D341Med (cell line): ENCODE measurements at places on chromosomes 11 and 22.

GRCh38 chr11:6674219-6674597 lies 8.9 kb downstream of the MRPL17 start:
- no peak for DNase-seq

GRCh38 chr11:124075841-124076651 lies 34.9 kb upstream of the OR10G7 start:
- no peak for DNase-seq

DNA sequence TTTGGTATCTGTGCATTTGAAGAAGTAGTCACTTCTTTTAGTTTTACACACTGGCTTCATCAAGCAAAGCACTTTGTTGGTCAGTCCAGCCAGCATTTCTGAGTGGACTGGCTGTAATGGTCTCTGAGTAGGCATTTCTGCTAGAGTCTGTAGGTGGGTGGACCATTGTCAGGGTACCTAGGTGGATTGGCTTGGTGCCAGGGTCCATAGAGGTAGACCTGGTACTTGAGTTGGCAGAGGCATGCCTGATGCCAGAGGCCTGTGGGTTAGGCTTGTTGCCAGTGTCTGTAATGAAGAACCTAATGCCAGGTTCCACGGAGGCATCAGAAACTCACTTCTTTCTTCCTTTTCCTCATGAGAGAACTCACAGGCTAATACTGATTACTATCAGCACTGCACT lies 157.9 kb upstream of the C11orf87 start:
- no peak for DNase-seq

DNA sequence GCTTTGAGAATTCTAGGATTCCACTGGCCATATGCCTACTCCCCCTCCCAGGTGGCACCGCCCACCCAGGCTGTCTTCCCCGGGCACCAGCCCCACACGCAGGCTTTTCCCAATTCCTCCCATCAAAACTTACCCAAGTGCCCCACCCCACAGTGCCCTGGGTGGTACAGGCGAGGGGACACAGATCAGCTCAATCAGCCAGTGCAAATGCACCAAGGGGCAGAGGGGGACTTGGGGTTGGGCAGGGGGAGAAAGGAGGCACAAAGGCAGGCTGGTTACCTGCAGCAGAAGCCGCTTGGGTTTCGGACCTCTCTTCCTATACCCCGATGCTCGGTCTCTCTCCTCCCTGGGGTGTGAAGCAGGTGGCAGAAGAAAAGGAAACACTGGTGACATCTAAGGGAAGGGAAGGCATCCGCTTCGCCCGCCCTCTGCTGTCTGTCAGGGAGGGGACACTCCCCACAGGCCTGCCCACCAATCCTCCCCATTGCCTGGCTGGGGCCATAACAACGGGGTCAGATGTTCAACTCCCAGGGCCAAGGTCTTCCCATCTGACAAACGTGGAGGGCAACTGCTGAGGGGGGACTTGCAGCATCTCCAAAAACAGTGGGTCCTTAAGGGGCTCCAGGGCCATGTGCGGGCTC lies 14.0 kb downstream of the CBX7 start:
- peak; percentile 6 for DNase-seq

- DNase-seq = no peak
Measured at GRCh38 chr11:6646071-6646470, 9.5 kb downstream of the DCHS1 start.

- no peak for DNase-seq
Measured at GRCh38 chr11:132943357-132943705, 589.0 kb downstream of the OPCML start.

GRCh38 chr11:95068549-95068948 lies 1.8 kb downstream of the SRSF8 start:
- DNase-seq = peak; percentile 73

DNA sequence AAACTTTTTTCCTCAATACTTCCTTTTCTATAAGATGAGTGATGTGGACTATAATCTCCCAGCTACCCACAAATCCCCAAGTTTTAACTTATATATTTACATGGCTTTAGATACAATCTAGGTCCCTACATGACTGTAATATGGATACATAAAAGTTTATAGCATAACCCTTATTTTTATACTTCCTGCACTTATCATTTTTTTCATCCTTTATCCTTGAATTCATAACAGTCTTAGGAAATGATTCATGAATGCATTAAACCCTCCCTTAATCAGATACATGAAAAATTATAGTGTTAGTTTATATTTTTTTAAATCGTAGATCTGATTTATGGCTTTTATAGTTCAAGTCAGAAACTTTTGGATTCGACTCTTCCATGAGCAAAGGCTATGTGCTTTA lies 195.8 kb downstream of the MAML2 start:
- DNase-seq = no peak

- no peak for DNase-seq
Measured at GRCh38 chr11:66559866-66560676, 8.3 kb downstream of the CTSF start.

DNA sequence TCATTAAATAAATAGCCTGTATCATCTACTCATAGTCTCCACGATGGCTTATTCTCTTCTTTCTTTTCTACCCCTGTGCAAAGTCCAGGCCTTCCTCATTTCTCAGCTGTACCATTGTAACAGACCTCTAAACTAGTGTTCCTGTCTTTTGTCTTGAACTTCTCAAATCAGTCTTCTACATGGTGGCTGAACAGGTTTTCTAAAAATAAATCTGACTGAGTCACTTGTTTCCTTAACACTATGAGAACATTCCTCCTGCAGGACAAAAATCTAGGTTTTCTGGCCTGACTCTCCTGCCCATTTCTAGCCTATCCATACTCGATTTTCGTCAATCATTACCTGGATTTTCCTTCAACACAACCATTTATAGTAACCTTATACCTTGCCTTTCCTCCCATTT lies 1080.8 kb upstream of the TENM4 start:
- no peak for DNase-seq

DNA sequence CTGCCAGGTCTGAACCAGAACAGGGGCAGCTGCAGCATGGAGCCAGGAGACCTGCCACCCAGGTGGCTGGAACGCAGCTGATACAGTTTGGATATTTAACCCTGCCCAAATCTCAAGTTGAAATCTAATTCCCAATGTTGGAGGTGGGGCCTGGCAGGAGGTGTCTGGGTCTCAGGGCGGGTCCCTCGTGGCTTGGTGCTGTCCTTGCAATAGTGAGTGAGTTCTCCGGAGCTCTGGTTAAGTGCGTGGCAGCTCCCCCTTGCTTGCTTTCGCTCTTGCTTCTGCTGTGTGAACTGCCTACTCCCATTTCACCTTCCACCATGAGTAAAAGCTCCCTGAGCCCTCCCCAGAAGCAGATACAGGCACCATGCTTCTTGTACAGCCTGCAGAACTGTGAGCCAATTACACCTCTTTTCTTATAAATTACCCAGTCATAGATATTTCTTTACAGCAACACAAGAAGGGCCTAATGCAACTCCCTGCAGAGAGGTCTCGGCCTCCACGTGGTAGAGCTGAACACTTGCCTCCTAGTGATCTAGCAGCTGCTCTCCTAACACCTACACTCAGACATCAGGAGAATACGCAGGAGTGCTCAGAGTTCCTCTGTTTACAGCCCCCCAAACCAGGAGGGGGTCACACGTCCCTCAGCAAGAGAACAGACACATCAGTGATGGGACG lies 203.7 kb downstream of the CTTN start:
- no peak for DNase-seq

DNA sequence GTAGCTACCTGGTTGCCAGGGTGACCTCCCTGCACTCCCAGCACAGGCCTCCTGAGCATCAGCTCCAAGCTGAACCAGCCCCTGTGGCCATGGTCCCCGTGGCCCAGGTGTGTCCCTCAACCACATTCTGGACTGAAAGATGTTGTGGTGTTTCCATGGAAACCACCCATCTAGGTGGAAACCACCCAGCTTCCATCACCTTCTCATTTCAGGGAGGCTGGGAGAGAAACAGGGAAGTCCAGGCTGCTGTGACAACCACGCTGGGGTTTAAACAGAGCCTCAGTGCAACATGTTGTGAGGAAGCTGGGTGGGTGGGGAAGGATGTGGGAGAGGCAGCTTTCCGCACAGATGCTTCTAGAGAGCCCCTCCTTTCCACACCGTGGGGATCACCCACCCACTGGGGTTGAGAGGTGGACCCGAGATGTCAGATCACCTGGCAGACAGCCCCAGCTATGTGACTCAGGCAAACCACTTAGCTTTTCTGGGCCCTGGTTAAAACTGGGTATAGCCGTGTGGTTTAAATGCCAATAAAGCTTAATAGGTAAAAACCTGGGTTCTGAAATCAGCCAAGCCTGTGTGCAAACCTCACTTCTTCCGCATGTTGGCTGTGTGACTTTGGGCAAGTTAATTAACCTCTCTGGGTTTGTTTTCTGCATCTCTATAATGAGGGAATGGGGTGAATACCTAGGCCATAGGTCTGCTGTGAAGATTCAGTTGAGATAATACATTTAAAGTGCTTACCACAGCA lies 46.4 kb downstream of the CD82 start:
- DNase-seq = no peak

DNA sequence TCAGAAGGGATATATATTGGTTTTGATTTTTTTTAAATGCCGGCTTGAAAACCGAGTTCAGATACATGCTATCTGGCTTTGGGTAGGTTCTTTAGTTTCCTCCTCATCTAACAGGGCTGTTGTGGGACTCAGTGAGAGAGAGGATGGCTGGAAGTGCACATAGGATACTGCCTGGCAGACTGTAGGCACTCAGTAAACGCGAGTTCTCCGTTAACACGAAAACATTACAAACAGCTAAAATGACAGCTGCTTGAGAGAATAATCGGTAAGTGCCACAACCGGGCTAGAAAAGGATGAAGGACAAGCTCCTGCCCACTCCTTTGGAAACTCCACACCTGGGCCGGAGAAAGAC lies 369 bp downstream of the XRRA1 start:
- peak; percentile 37 for DNase-seq

DNA sequence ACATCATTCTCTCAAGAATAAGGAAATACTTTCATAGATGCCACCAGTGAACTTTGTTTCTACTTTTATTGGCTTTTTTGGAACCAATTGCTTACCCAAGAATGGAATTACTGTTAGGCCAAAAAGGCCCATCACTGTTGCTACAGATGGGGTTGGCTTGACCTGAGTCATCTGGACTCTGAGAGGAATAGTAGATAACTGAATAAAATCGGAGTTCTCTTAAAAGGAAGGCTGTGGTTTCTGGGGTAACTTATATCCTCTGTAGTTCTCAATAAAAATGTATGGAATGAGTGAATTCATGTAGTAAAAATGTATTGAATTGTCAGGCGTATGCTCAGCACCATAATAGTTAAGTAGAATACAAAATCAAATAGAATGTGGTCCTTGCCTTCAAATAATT lies 56.6 kb downstream of the ARHGEF12 start:
- no peak for DNase-seq

GRCh38 chr11:68206211-68206610 lies 6.9 kb downstream of the KMT5B start:
- DNase-seq = peak; percentile 47

- no peak for DNase-seq
Measured at GRCh38 chr22:37289156-37289735, 6.9 kb downstream of the CYTH4 start.

DNA sequence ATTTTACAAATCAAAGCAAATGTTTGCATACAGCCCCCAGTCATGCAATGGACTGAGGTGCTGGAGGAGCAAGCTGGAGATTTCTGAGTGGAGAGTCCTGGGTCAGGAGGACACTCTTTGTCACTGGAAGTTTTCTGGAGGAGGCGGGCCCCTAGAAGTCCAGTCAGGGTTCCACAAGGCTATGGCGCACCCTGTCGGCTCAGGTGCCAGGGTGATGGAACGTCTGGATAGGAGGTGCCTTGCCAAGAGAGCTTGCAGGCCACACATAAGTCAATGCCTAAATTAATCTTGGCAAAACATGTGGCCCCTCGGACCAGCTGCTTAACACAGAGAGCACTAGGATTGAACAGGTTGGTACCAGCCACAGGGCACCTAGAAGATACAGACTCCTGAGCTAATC lies 174.7 kb upstream of the CADM1 start:
- no peak for DNase-seq

DNA sequence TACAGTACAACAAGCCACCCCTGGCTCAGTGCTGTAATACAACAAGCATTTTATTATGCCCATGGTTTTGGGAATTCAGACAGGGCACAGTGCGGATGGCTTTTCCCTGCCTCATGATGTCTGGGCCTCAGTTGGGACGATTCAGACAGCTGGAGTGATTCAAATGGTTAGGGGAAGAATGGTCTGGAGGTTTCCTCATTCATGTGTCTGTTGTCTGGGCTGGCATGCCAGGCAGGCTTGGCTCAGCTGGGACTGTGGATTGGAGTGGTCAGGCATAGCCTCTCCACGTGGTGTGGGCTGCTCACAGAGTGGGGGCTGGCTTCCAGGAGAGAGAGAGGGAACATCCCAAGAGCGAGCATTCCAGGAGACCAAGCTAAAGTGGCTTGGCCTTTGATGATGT lies 164.4 kb downstream of the C11orf91 start:
- DNase-seq = no peak

DNA sequence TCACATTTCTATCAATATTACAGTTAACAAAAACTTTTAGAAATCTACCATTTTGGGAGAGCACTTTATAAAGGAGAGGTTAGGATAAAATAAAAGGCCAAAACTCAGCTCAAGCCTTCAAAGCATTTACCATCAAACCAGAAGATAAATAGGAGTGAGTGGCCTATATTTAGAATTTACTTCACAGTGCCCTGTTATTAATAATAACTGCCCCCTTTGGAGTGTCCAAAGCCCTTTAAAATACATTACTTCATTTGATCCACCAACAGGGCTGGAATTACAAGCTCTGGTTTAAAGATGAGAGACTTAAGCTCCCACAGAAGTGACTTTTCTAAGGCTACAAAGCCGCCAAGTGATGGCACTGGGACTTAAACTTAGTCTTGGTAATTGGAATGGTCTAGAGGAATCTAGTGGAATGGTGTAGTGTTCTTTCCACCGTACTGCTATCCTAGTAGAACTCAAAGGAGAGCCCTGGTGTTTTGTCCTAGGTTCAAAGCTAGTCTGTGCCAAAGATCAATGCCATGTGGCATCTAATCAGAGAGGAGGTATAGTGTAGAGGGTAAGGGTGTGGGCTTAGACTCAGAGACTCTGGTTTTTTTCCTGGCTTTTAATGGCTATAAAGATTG lies 21.2 kb upstream of the MTMR3 start:
- no peak for DNase-seq

GRCh38 chr11:10522921-10523320 lies 18.1 kb downstream of the RNF141 start:
- DNase-seq = no peak

DNA sequence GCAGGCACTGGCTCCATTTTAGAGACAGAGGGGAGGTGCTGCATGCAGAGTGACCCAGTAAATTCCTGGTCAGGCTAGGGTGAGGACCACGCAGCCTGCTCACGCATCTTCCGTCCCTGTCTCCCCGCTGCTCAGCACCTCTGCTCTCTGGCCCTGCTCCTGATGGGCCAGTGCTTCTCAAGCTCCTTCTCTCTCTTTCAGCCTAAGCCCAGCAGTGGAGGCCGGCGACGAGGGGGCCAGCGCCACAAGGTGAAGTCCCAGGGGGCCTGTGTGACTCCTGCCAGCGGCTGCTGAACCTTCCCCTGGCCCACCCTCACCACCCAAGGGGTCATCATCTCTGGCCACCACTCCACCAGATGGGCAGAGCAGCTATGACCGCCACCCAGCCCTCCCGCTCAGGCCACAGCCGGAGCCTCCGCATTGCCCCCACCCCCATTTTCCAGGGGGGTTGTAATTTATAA lies 24.7 kb downstream of the GTPBP1 start:
- DNase-seq = no peak

GRCh38 chr11:122331079-122331478 lies 215.1 kb upstream of the BLID start:
- no peak for DNase-seq

- no peak for DNase-seq
Measured at GRCh38 chr11:15159085-15159484, 44.4 kb downstream of the INSC start.

- DNase-seq = no peak
Measured at GRCh38 chr11:69115586-69116560, 39.9 kb upstream of the SMIM38 start.
